ENCODE measurements at places on chromosomes 5 and 9. TPM values are rescaled to one million over a fixed set of nuclear protein-coding genes. Genes with fewer than 3 reads are reported as not detected.
A peak's percentile ranks its signal among the peaks of the same experiment; 100 is the strongest.

The CORO2A gene
- polyA plus RNA-seq, result 2.7 TPM

The PITX1 gene
- not detected for polyA plus RNA-seq

The FUT7 gene
- polyA plus RNA-seq, result 0.07 TPM

The TRAF1 gene
- polyA plus RNA-seq, result 4.5 TPM

The TMEM232 gene
- 8.3 TPM for polyA plus RNA-seq

The CBY3 gene
- polyA plus RNA-seq, result 0.55 TPM

The MAMDC4 gene
- 10.9 TPM for polyA plus RNA-seq

The C9orf153 gene
- polyA plus RNA-seq, result 0.22 TPM

The SPINK4 gene
- polyA plus RNA-seq, result not detected

The GABRG2 gene
- polyA plus RNA-seq, result 0.07 TPM

The ZNF618 gene
- polyA plus RNA-seq, result 46.5 TPM

DNA sequence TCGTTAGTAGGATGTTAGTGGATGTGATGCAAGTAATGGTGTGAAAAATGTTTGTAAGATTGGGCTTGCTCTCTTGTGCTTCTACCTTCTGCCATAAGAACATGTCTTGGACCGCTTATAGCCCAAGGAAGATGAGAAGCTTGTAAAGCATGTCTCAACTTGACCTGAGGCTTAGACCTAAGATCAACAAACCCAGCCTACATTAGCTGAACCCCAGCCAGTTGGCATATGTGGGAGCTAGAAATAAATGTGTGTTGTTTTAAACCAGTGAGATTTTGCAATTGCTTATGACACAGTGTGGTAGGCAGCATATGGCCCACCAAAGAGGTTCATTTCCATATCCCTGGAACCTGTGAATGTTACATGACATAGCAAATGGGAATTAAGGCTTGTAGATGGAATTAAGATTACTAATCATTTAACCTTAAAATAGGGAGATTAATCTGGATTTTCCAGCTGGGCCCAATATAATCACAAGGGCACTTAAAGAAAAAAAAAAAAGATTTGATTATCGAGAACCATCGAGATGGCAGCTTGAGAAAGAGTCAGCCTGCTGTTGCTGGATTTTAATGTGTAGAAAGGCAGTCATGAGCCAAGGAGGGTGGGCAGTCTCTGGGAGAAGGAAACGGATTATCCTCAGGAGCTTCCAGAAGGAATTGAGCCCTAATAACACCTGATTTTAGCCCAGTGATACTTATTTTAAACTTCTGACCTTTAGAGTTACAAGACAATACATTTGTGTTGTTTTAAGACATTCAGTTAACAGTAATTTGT is 27.3 kb upstream of the EDIL3 start:
- no peak for DNase-seq

DNA sequence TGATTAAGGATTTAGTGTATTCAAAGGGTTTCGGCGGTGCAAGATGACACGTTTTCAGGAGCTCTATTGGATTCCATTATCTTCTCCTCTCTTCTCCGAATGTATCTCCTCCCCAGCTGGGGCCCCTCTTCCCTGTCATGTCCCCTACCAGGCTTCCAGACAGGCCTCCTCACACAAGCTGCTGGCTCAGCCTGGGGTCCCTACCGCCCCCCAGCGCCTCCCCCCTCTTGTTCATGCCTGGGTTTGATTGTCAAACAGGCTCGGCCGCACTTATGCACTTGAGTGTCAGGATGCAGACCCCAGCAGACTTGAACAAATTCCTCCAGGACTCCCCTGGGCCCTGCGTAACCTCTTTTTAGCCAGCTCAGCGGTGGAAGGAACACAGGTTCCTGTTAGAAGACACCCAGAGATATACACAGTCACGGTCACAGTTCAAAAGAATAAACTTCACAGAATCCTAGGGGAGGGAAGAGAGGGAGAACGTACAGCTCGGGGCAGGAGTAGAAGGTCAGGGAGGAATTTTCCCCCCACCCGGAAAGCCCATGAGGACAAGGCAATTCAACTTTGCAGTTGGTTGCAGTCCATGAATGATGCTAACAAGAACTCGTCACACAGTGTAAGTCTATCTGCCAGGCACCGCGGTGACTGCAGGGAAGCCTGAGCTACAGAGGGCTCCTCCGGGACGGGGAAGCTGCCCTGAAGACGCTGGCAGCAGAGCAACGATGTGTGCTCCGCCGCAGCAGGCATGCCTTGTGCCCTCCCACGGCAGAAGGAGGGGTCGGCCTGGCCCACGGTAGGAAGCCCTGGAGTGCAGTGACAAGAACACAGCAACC is 560.0 kb downstream of the BNC2 start:
- DNase-seq, result no peak

DNA sequence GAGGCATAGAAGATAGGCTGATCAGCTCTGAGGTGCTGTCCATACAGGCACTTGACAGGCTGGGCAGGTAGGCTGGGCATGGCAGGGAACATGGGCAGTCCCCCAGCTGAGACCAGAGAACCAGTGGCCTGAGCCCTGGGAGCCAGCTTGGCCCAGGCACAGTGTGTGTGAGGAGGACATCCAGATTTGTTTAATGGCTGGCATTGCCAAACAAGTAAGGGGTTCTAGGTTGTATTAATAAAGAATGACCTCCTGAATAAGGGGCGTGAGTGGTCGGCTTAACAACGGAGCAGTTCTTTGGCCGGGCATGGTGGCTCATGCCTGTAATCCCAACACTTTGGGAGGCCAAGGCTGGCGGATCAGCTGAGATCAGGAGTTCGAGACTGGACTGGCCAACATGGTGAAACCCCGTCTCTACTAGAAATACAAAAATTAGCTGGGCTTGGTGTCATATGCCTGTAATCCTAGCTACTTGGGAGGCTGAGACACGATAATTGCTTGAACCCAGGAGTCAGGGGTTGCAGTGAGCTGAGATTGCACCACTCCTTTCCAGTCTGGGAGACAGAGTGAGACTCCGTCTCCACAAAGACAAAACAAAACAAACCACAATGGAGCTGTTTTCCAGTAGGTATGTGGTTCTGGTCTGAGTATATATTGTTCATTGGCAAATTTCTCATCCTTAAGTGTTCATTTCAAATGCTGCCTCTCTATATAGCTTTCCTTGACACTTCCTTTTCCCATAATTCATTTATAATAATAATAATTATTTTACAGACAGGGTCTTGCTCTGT is 56.2 kb downstream of the ANGPTL2 start:
- no peak for DNase-seq

DNA sequence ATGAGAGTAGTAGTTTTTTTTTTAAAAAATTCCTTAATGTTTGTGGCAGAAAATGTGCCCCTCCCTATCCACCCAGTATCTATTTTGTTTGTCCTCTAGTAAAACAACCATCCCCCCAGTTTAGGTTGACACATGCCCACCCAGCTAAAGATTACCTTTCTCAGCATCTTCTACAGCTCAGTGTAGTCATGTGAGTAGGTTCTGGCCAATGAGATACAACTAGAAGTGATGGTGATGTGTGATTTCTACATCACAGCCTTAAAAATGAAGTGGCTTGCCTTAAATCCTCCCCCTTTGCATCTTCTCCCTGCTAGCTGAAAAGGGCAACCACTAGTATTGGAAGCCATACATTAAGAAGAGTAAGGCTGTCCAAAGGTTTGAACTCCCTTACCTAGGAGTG is 14.9 kb downstream of the CHD1 start:
- no peak for DNase-seq

DNA sequence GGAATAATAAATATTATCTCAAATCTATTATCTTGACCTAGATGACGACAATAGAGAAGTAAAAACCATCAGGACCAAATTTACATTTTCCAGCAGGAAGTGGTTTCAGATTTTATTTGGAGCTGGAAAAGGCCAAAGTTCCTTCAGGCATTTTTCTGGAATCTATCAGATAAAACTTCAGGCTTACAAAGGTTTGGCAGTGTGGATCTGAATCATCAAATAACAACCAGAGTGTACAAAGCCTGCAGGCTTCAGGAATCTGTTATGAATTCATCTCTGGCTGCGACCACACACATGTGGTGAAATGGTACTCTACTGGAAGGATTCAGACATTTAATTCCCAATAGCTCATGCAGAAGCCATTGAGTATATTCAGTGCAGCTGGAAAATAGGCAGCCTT is 726.4 kb upstream of the GRAMD2B start:
- DNase-seq, result no peak

GRCh38 chr9:83034587-83034986 is 28.4 kb downstream of the RASEF start:
- DNase-seq, result no peak

GRCh38 chr9:136544964-136545691 is 720 bp downstream of the NOTCH1 start:
- DNase-seq, result no peak

- DNase-seq, result no peak
These were observed 294.5 kb upstream of the TAS2R1 start for GRCh38 chr5:9924614-9925013.

DNA sequence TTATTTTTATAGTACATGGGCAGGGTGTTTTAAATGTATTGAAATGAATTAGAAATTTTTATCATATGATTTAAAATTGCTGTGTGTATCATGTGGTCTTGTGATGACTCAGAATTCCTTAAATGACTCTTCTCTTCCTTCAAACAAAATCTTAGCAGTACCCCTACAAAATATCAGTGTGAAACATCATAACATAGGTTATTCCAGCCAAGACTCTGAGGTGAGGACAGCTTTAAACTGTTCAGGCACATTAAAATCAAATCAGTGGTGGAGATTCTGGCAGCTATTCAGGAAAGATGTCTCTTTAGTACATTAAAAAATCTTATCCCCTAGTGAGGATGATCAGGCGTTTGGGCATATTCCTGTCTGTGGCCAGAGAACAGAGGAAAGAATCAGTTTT is 174.0 kb downstream of the MAN2A1 start:
- DNase-seq, result no peak

DNA sequence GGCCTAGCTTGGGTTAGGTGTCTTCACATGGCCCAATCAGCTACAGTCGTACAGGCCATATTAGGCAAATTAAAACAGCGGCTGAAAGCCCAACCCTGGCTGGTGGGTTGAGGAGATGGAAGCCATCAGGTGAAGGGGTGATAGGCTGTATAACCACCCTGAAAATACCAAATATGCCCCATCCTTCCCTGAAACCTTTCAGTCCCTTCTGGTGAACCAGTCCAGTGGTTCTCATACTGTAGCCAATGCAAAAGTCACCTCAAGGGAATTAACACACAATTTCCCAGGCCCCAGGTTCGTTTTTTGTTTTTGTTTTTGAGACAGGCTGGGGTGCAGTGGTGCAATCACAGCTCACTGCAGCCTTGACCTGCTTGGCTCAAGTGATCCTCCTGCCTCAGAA is 19.8 kb upstream of the KCNV2 start:
- no peak for DNase-seq

- DNase-seq, result peak; percentile 22
These were observed 3.2 kb upstream of the NFX1 start for GRCh38 chr9:33287087-33287490.

- DNase-seq, result peak; percentile 13
These were observed 1.1 kb upstream of the SSBP2 start for GRCh38 chr5:81751836-81752643.

DNA sequence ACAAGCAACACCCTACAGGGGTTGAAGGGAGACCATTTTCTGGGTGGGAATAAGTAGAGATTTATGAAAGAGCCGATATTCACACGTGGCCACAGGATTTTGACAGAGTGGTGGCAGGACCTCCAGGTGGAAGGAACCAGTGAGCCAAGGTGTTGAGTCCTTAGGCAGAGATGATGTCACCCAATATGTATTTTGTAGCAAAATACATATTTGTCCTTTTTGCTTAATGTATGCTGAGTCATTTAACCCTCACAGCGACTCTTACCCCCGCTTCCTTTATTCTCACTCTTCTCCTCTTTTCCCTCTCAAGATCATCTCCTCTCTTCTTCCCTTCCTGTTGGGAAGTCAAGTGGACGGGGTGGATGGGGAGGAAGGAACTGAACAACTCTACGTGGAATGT is 215.7 kb upstream of the S1PR3 start:
- DNase-seq, result no peak

DNA sequence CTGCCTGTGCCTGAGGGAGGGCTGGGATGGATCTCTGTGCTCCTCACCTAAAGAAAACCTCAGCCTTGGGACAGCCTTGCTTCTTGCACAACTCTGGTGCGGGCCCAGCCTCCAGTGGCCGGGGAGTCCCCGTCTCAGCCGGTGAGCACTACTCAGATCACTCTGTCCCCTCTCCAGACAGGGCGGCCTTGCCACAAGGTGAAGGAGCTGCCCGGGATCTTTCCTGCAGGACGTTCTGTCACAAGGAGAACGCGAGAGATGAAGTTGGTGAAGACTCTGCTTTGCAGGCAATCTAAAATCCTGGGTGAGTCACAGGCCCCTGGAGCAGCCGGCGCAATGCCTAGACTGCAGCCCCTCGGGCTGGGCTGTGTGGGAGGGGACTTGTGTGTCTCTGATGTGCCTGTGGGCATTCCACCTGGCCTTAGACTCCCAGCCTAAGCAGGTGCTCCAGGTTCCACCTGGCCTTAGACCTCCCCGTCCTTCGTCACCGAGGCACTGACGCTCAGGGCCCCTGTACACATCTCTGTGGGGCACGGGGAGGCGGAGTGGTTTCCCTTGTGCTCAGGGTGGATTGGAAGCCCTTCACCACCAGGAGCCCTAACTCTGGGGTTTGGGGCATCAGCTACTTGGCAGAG is 15.2 kb upstream of the IRX4 start:
- DNase-seq, result no peak

- no peak for DNase-seq
These were observed 1.0 kb downstream of the CSF1R start for GRCh38 chr5:150085191-150085912.

- no peak for DNase-seq
These were observed 6.2 kb upstream of the SPINK4 start for GRCh38 chr9:33233626-33234342.

Data from renal cortex interstitium (tissue), 15 donors.